ENCODE measurements at places on chromosomes 5 and 9.

- no peak for DNase-seq
Observed at GRCh38 chr9:103242025-103242424, 246.9 kb downstream of the CYLC2 start.

GRCh38 chr9:135347461-135347860, 132.1 kb upstream of the PPP1R26 start:
- no peak for DNase-seq

GRCh38 chr9:113468716-113469448, 5.4 kb downstream of the RGS3 start:
- DNase-seq = no peak

DNA sequence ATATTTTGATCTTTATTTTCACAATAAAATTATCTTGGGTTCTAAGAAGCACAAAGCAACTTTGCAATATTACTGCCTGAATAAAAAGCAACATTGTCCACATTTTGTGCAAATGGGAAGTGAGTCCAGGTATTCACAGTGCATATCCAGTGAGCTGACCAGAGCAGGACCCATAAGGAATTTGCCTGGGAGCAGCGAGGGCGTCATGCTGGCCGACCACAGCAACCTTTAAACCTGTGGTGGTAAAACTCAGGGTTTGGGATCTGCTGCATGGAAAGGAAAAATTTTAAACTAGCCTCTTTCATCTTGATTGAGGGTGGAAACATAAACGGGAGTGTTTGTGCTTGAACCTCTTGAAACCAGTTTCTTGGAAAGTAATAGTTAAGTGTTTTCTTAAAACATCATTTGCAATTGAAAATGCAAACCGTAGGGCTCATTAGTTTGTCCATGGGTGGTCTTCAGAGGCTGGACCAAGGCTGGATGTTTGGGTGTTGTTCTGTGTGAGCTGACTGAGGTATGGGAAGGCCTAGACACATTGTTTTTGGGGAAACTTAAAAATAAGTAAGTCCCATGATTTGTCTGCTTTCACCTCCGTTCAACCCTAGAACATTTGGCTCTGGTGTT, 85.0 kb upstream of the ANKH start:
- DNase-seq = no peak

DNA sequence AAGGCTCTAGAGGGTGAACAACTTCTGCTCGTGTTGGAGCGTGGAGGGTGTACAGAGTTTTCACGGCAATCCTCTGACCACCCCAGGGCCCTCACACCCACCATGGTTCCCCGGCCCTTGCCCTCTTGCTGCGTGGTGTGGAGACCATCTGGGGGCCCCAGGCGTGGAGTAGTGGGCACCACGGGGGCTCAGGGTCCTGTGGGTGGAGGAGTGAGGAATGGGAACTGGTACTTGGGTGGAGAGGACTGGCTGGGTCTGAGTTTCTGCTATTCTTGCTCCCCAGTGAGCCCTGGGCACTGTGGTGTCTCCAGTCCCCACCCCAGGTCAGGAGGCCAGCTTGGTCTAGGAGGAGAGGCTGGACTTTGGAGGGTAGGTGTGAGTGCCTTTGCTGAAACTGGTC, 21.9 kb upstream of the TRIM52 start:
- DNase-seq = no peak

DNA sequence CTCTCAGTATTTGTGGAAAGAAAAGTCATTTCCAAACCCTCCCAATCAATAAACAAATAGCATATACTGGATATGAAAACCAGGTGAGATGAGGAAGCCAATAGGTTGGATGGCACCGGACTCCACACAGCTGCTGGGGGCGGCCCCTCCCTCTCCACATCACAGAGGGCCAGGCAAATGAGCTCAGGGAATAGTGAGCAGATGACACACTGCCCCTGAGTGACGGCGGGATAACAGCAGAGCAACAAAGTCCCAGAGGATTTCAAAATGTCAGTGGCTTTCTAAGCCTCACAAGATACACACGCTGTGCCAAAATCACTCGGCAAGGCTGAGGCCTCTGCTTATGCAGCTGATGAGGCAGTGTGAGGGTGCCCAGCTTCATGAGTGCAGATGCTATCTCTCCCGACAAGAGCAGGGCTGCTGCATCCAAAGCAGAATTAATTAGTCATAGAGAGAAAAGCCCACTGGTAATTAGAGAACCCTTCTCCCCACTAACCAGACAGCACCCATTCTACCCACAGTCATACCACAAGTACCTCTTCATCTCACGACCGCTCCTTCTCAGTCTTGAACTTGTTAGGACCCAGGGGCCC, 235.0 kb upstream of the NFIL3 start:
- DNase-seq = no peak

DNA sequence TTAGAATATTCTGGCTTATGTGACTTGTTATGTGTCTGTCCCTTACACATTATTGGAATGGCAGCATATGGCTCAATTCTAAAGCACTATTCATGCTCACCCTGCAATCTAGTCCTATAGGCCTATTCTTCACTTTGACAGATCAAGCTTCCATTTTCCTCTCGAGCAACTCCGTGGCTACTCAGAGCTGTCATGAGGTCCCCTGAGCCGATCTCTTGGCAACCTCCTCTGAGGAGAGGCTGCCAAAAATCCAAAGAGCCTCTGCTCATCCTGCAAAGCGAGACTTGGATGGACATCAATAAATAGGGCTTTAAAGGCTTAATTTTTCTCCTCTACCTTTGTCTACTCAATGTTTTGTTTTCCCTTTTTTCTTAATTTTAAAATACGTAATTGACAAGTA, 163.8 kb downstream of the GABRB2 start:
- DNase-seq = no peak

GRCh38 chr5:81398741-81399140, 4.8 kb upstream of the ACOT12 start:
- no peak for DNase-seq

- no peak for DNase-seq
Observed at GRCh38 chr9:88954066-88954465, 37.2 kb upstream of the S1PR3 start.

DNA sequence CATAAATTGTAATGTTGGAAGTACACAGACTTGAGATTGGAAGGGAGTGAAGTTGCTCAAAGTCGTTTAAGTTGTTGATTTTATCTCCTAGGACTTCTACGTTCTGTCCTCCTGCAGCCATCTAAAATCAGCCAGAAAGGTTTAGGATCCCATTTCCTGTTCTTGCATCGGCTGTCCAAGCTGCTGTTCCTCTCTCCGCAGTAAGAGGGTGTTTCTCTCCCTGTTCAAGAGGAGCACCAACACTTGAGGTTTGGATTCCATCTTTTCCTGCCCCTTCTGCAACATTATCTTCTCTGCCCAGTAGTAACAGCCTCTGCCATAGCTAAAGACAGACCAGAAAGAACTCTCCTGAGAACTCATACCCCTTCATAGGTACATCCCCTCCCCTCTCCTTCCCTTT, 373.4 kb downstream of the GADD45G start:
- DNase-seq = no peak

GRCh38 chr9:85741095-85741874, 469 bp downstream of the AGTPBP1 start:
- peak; percentile 43 for DNase-seq

GRCh38 chr5:6686915-6687409, 26.3 kb upstream of the TENT4A start:
- DNase-seq = no peak

- DNase-seq = no peak
Observed at GRCh38 chr5:89010512-89010911, 127.5 kb upstream of the MEF2C start.

GRCh38 chr9:115046199-115046598, 71.8 kb downstream of the TNC start:
- DNase-seq = no peak

GRCh38 chr5:81450940-81451339, 57.0 kb upstream of the ACOT12 start:
- DNase-seq = no peak

DNA sequence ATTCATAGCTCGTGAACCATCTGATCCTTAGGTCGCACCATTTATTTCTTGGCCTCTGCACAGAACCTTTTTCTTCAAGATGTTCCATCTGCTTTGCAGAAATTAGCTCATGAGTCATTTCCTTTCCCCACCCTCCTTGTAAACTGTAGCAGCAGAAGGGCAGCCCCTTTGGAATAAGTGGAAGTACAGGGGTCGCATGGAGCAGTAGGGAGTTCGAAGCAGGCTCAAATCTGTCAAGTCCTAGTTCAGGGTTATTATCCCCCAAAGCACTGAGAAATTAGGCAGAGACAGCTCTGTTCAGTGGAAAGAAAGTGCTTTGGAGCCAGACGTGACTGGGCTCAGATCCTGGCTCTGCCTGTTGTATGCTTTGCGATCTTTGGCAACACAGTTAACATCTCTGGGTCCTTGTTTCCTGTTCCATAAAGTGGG, 84.2 kb downstream of the SGCD start:
- DNase-seq = no peak

GRCh38 chr5:175383350-175383749, 60.6 kb downstream of the DRD1 start:
- no peak for DNase-seq

- DNase-seq = no peak
Observed at GRCh38 chr5:32394981-32395380, 49.6 kb downstream of the ZFR start.

DNA sequence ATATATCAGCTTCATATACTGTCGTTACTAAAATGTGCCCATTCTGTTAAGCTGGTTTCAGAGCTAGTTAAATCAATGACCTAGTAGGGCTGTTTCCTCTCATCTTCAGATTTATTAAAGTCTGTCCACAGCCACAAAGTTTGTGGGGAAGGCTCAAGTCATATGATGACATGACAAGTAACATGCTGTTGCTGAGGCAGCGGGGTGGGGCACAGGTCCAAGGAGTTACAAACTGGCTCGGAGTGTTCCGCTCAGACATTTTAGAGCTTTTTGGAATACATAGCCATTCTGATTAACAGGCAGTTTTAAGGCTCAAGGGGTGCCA, 2.7 kb upstream of the ANP32B start:
- no peak for DNase-seq

- no peak for DNase-seq
Observed at GRCh38 chr5:4206127-4206526, 610.5 kb downstream of the IRX1 start.

DNA sequence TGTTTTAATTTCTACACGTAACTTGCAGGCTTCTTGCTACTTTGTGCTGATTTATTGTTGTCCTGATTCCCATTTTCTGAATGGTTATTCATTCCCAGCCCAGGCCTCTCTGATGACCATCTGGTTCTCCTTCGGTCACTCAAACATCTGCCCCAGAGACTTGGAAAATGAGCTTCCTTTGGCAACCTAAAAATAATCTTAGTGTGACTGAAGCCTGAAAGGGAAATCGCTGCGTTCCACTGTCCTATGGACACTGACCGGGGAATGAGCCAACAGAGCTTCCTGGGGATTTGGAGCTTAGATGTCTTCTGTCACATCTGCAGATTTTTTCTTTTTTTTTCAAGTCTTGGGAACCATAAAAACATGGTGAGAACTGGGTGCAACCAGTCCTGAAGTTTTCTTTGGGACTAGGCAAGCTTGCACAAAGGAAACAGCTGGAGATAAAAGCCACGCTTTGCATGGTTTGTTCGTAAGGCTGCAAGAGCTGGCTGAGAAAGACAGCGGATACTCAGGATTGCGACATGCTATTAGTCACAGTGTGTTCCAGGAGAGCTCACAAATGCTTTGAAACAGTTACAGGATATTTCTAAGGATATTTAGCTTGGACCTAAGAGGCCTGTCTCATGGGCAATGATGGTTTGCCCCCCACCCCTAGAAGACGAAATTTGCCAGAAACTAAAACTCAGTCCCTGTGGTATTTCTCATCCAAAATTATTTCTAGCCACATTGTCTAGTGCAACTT, 146.2 kb downstream of the GOLPH3 start:
- no peak for DNase-seq

- no peak for DNase-seq
Observed at GRCh38 chr5:124658867-124659557, 87.4 kb downstream of the ZNF608 start.

- no peak for DNase-seq
Observed at GRCh38 chr9:69340631-69341030, 15.6 kb downstream of the ENTREP1 start.

DNA sequence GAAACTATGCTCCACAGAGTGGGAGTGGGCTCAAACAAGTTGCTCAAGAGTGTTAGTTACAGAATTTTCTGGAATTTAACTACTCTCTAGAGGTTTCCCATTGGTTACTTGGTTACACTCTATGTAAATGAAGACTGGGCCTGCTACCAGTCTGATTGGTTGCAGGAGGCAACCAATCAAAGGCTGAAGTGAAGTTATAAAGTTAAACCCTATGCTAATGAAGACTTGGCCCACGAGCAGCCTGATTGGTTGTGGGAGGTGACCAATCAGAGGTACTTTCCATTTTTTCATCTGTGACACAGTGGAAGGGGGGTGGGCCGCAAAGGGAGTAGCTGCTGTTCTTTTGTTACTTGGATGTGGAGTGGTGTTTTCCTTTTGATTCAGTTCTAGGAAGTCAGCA, 69.4 kb downstream of the CACNA1B start:
- DNase-seq = no peak

DNA sequence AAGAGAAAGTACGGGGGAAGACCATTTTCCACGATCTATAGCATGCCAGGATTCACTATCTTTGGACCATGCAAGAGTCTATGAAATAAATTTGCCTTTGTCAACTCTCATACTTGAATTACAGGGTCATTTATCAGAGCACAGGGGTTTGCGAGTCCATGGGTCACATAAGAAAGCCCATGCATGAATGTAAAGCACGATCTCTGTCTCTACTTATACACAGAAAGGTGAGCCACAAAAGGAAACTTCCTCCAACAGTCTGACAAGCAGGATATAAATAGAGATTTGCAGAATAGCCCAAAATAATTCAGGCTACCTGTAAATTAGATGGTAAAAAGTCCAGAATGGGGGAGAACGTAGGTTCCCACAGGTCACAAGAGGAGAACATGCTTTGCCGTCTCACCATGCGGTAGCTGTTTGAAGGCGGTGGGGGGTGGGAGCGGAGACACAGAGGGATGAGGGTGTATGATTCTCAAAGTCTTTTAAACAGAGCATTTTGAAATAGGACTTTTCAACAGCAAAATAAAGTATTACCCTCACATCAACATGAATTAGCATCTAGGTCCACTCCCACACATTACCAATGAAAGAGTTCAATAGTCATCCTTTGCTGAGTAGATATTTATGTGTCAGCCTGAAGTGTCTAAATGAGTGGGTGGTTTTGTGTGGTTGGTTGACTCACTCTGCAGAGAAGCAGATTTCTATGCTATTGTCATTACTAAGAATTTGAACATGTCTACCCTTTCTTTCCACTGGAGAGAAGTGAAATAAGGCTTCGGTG, 279.7 kb downstream of the EBF1 start:
- DNase-seq = no peak

DNA sequence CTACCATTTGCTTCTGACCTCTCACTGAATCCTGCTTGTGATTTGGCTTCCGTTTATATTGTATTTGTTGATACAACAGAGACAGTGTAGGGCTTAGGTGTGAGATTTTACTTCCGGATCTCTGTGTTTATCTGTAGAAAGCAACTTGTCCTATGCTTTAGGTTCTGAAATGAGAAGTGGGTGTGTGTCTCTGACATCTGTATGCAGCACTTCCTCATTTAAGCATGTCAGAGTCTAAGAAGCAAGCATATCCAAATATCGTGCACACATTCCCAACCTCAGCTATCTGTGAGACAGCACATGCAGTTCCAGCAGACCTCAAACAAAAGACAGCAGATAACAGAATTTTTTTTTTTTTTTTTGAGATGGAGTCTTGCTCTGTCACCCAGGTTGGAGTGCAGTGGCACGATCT, 16.3 kb downstream of the KLF9 start:
- DNase-seq = no peak
